ENCODE measurements at places on chromosomes 5 and 9. TPM values are rescaled to one million over a fixed set of nuclear protein-coding genes. Genes with fewer than 3 reads are reported as not detected.

The CEMIP2 gene
- 70.1 TPM for total RNA-seq

The SYNPO gene
- total RNA-seq: 0.14 TPM

The NUTM2G gene
- not detected for total RNA-seq

The PCAT7 gene
- not detected for total RNA-seq

The HINT2 gene
- total RNA-seq: 67.8 TPM

The LCN6 gene
- not detected for total RNA-seq

The SPINK6 gene
- total RNA-seq: not detected

The GMCL2 gene
- total RNA-seq: not detected

The PCSK5 gene
- total RNA-seq: 2.0 TPM

The PCDHA12 gene
- total RNA-seq: not detected

The SPATA31C1 gene
- not detected for total RNA-seq

The SPINK4 gene
- not detected for total RNA-seq

The FGF10 gene
- not detected for total RNA-seq

The GAS1 gene
- total RNA-seq: 0.26 TPM

The IFNA1 gene
- total RNA-seq: not detected

The ANXA2R gene
- 2.8 TPM for total RNA-seq

The TAF11L5 gene
- not detected for total RNA-seq
